Heart right ventricle (tissue), 16 donors: ENCODE measurements at places on chromosomes 16 and 17. TPM values are rescaled to one million over a fixed set of nuclear protein-coding genes. Genes with fewer than 3 reads are reported as not detected.

Gene FOXL1
- total RNA-seq = 1.9 TPM

Gene DNAH17
- 0.30 TPM for total RNA-seq

DNA sequence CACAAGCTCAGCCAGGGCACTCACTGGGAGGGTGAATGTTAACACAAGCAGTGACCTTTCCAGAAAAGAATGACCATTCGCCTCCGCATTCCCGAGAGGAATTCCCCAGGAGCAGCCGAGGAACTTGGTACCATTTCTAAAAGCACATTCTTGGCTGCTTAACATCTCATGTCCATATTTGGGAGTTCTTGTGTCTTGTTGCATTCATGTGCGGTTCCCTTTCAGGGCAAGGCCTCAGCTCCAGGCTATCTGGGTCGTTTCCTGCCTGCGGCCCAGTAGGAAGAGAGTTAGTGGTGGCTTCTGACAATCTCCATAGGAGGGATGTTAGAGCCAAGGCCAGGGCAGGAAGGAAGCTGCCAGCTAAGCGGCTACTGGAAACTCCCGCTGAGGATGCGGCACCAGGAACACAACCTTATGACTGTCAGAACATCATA is 27.8 kb upstream of the MEAK7 start:
- DNase-seq = peak; percentile 62
- H3K36me3 ChIP-seq = no peaks in the 10 kb centered on the region
- peaks cover 29% of the 10 kb centered on the region for H3K4me1 ChIP-seq
- no peak overlapping the region for H3K4me3 ChIP-seq
- H3K27ac ChIP-seq = peak overlapping the region; percentile 24
- H3K27me3 ChIP-seq = no peaks in the 10 kb centered on the region

GRCh38 chr17:81071761-81072741 is 37.1 kb downstream of the BAIAP2 start:
- H3K4me1 ChIP-seq = no peaks in the 10 kb centered on the region
- no peak overlapping the region for H3K27ac ChIP-seq

DNA sequence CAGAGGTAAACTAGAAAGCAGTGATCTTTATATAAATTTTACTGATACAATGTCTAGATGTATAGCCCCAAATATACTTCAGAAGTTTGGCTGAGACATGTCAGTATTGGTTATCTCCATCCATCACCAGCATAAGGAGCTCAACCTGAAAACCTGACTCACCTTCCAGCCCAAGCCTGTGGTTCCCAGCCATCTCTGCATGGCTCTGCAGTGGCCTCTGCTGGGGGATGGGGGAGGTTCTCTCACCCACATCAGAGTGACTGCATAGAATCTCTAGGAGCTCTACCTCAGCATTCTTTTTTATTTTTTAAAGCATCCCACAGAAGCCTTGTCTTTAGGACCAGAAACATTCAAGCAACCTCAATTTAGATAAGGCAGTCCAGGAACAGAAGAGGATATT is 27.3 kb downstream of the USP7 start:
- H3K27ac ChIP-seq = no peak overlapping the region
- H3K4me1 ChIP-seq = peaks cover 51% of the 10 kb centered on the region
- no peak for DNase-seq
- H3K36me3 ChIP-seq = no peaks in the 10 kb centered on the region
- no peaks in the 10 kb centered on the region for H3K27me3 ChIP-seq
- H3K4me3 ChIP-seq = no peak overlapping the region

DNA sequence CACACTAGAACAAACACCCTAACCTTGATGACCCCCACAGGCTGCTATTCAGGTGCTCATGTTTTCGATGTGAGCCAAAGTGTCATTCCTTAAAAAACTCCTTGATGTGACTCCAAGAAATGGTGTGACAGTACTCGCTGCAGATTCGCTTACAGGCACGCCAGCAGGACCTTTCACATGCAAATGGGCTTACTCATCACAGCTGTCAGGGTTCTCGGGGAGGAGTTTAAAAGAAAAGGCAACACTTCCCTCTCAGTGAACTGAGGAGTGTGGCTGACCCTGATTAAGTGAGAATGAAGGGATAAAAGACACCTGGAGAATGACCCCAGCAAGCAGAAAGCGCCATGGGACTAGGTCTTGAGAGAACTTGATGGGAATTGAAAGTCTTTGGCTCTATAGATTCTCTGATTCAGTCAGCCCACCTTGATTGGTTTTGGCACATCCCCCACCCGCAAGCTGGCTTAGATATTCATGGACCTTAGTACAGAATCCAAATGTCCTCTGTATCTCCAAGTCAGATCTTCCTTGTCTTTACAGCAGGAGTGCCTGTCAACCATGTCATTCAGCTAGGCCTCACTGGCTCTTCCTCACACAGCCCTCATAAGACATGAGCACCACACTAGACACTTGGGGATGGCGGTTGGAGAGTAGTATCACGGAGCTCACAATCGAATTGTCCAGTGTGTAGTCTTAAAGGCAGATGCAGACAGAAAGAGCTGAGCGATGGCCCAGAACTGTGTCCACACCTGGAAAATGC is 82.6 kb downstream of the HIC1 start:
- no peak for DNase-seq
- H3K4me1 ChIP-seq = peaks cover 30% of the 10 kb centered on the region
- no peak overlapping the region for H3K4me3 ChIP-seq
- H3K36me3 ChIP-seq = peaks cover 10% of the 10 kb centered on the region
- no peak overlapping the region for H3K27ac ChIP-seq

DNA sequence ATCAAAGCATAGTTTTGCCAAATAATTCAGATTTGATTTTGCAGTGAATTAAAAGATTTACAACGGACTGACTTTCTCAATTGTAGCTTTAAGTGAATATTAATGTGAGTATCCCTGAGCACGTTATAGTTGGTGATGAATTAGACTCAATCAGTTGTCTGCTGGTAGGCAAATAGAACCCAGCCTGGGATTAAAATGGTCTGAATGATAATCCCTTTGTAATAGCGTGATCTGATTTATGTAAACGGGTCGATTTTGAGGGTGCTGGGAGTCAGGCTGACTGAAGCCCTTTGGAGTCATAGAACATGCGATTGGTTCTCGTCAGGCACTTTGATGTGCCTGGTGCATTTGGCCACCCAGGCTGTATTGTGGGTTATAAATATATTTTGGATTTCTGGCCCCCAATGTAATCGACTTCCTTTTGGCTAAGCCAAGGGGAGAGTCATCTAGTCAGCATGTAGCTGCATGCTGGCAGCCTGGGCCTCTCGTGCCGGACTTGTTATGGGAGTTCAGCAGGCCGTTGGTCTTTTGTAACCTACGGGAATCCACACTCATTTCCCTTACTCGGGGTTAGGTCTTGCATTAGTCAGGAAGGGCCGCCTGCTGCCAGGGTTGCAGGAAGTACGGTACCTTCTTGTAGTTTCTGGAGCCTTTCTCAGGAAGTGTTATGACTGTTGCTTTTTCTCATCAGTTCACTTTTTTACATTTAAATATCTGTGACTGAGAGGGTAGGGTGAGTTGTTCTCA is 5.4 kb downstream of the PGS1 start:
- no peaks in the 10 kb centered on the region for H3K36me3 ChIP-seq
- H3K27ac ChIP-seq = peak overlapping the region; percentile 76
- H3K4me3 ChIP-seq = no peak overlapping the region
- H3K27me3 ChIP-seq = no peaks in the 10 kb centered on the region

- no peak for DNase-seq
- H3K27ac ChIP-seq = no peak overlapping the region
- H3K36me3 ChIP-seq = no peaks in the 10 kb centered on the region
- peaks cover 8% of the 10 kb centered on the region for H3K4me1 ChIP-seq
- H3K4me3 ChIP-seq = no peak overlapping the region
Observed at GRCh38 chr17:79109584-79109983, 35.0 kb downstream of the ENGASE start.

DNA sequence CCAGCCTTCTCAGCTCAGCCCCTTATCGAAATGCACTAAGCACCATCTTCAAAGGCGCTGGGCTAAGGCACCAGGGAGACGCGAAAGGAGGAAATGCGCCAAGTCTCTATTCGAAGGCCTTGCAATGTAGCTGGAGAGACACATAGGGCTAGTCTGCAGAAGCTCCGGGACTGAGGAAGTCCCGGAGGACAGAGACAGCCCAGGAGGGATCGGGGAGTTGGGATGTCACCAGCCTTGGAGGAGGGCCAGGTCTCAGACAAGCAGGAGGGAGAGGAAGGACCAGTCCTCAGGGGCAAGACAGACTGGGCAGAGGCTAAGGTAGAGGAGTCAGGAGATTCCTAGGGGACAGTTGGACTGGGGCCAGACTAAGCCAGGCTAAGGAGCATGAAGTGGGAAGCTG is 8.5 kb downstream of the C17orf100 start:
- DNase-seq = no peak
- no peak overlapping the region for H3K4me3 ChIP-seq
- no peaks in the 10 kb centered on the region for H3K4me1 ChIP-seq
- no peaks in the 10 kb centered on the region for H3K36me3 ChIP-seq
